ENCODE measurements at places on chromosomes 1 and 21.

DNA sequence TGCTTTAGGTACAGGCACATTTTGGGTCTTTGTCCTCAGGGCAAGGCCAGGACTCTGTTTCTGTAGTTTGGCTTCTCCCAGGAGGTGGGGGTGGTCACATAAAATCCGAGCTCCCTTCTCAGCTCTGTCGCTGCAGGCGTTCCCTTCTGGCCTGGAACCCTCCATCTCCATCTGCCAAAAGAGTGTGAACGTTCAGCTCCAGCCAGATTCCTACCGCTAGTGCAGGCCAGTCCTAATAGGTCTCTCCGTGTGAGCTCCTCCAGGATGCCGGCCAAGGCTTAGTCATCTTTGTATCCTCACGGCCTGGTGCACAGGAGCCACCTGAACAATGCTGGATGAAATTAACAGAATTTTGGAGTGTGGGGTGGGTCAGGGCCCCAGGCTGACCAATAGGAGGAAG, 19.9 kb upstream of the KCNA10 start:
- no peak for DNase-seq

GRCh38 chr1:113929750-113930498, 800 bp downstream of the HIPK1 start:
- no peak for DNase-seq

DNA sequence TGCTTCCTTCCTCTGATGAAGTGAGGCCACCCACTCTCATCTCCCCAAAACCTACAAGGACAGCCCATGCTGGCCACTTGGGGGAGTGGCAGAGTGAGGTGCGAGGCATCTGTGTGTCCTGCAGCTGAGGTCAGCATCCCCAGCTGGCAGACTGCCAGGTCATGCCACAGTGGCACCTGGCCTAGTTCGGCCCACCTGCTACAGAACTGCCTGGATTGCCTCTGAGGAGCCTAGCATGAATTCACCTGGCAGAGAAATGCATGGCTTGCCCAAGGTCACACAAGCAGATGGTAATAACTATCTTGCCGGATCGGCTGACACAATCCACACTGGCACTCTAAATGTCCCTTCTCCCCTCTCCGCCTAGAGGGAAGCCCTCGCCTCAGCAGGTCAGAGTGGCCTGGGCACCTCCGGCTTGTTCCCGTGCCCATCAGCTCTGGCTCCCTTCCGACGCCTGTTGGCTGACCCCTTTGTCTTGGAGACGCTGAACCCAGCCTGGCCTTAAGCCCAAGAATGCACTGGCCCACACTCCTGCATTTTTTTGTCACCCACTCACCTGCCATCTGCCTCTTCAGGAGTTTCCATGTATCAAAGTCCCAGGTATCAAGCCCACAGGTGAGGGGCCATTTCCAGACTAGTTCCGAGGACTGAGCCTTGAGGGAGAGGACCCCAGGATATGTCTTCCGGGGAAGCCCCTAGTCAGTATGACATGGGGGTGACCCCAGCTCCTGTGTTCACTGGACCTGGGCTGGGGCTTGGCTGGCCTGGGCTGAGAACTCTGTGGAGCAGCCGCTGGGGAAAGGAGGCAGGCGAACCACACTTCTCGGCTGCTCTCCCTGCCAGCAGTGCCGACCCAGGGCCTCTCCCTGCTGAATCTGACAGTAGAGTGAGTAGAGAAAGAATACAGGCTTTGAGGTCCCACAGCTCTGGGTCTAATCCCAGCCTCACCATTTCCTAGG, 21.7 kb downstream of the ECE1 start:
- DNase-seq = no peak

DNA sequence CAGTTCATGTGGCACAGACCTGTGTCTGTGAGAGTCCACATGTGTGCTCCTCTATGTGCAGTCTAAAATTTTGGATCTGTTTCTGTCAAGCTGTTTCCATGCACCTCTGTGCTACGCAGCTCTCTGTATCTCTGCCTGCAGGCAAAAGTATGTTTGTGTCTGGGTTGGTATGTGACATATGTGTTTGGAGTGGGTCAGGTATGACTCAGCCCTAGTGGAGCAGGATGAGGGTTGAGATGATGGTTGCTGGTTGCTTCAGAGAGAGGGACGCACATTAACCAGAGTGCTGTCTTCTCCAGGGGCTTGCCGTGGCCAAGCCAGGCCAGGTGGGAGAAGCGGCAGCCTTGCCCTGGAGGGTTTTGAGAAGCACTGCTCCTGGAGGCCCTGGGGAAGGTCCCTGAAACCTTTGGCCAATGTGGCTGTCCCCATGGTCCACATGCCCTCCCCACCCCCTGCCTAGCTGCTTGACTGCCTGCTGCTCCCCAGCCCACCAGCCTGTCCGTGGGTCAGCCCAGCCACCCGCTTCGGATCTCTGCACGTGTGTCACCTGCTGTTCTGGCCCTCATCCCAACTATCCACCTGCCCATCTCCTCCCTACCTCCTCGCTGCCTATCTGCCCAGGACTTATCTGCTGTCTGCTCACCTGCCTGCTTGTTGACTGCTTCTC, 4.1 kb upstream of the EVA1B start:
- DNase-seq = no peak

DNA sequence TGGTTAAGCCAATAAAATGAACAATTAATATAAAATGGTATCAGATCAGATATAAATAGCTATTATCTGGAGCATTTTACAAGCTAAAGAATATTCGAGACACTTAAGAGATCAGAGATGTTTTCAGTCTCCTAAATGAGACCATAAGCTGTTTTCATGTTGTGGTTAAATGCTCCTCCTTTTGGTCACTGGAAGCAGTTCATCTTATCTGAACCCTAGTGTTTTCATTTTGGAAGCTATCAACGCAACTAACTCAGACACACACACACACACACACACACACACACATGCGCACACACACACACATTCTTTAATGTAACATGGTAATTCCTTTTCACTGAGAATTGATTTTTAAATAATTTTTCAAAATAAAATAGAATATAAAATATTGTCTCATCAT, 10.0 kb upstream of the LRRC8C start:
- no peak for DNase-seq

DNA sequence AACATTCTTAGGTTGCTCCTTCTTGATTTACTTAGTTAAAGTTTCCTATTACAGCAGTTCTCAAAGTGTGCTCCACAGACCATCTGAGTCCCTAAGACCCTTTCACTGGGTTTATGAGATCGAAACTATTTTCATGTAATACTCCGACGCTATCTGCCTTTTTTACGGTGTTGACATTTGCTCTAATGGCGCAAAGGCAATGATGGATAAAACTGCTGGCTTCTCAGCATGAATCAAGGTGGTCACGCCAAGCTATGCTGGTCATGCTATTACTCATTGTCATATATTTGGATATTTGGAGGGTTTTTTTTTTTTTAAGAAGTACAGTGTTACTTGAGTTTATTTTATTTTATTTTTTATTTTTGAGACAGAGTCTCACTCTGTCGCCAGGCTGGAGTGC, 235.1 kb downstream of the KIF26B start:
- no peak for DNase-seq

DNA sequence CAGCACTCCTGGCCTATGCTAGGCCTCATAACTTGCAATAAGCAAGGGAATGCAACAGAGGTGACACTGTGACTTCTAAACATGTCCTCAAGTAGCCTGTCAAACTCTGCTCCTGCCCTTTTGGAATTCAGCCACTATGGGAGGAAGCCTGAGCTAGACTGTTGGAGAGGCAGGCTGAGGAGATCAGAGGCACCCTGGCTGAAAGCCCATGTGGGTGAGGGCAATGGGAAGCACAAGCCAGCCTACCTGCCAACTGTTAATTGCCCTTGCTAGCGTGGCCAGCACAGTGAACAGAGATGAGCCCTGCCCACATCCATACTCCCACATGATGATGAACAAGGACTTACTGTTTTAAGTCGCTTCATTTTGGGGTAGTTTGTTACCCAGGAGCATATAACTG, 17.7 kb downstream of the GNB1 start:
- no peak for DNase-seq

DNA sequence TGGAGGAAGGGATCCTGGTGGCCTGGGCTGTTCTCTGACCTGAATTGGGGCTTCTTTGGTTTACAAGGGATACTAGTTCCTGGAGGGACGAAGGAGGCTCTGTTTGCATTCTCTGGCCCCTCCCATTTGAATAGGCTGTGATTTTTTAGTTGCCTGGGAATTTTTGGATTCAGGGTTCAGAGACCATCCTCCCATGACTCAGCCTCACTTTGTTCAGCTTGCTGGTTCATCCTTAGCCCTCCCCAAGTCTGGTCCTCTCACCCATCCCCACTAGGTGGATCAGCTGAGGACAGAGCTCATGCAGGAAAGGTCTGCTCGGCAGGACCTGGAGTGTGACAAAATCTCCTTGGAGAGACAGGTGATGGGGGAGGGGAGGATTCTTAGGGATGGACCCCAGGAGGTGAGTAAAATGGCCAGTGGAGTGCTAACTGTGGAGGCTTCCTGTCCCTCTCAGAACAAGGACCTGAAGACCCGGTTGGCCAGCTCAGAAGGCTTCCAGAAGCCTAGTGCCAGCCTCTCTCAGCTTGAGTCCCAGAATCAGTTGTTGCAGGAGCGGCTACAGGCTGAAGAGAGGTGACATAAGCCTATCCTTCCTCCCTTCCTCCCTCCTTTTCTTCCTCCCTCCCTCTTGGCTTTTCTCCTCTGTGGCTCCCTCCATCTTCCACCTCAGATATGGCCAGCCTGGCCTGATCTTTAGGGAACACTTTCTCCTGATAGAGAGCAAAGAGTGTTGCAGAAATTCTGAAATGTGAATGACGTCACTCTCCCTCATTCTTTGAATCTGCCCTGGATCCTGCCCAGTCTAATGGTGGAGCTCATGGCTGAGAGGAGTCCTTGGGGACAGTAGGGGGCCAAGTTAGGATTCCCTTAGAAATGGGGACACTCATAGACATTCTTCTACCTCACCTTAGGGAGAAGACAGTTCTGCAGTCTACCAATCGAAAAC, 4.5 kb upstream of the TUFT1 start:
- DNase-seq = no peak

DNA sequence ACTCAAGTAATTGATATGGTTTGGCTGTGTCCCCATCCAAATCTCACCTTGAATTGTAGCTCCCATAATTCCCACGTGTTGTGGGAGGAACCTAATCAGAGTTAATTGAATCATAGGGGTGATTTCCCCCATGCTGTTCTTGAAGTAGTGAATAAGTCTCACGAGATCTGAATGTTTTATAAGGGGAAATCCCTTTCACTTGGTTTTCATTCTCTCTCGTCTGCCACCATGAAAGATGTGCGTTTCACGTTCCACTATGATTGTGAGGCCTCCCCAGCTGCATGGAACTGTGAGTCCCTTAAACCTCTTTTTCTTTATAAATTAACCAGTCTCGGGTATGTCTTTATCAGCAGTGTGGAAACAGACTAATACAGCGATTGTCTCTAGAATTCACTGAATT, 135.4 kb downstream of the BACH1 start:
- DNase-seq = no peak

GRCh38 chr21:37871121-37871862, 45.0 kb downstream of the KCNJ6 start:
- no peak for DNase-seq

- no peak for DNase-seq
Observed at GRCh38 chr21:21383126-21383525, 384.9 kb downstream of the NCAM2 start.

- DNase-seq = no peak
Observed at GRCh38 chr1:232300466-232300865, 329.5 kb downstream of the SIPA1L2 start.

GRCh38 chr1:149962736-149963135, 26.1 kb upstream of the MTMR11 start:
- DNase-seq = no peak

GRCh38 chr1:197671140-197671539, 104.1 kb downstream of the DENND1B start:
- DNase-seq = no peak

DNA sequence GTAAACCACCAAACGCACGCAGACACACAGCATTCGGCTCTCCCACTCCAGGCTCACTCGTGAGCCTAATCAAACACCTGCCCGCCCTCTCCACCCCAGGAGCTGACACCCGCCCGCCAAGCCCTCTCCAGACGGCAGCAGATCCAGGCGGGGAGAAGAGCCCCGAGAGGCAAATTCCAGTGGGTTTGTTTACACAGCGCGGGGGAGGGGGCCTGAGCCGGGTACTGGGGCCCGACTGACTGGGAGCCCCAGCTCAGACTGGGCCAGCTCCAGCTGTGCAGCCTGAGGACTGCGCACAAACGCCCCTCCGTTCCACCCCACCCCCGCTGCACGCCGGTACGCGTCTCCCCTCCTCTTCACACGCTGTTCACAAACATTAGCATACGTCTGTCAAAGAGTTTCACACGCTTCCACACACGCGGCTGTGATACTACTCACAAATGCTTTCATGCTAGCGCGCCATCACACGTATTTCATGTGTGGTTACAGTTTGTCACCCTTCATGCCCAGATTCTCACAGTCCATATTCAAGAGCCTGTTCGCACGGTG, 1.0 kb upstream of the EFNA1 start:
- no peak for DNase-seq

DNA sequence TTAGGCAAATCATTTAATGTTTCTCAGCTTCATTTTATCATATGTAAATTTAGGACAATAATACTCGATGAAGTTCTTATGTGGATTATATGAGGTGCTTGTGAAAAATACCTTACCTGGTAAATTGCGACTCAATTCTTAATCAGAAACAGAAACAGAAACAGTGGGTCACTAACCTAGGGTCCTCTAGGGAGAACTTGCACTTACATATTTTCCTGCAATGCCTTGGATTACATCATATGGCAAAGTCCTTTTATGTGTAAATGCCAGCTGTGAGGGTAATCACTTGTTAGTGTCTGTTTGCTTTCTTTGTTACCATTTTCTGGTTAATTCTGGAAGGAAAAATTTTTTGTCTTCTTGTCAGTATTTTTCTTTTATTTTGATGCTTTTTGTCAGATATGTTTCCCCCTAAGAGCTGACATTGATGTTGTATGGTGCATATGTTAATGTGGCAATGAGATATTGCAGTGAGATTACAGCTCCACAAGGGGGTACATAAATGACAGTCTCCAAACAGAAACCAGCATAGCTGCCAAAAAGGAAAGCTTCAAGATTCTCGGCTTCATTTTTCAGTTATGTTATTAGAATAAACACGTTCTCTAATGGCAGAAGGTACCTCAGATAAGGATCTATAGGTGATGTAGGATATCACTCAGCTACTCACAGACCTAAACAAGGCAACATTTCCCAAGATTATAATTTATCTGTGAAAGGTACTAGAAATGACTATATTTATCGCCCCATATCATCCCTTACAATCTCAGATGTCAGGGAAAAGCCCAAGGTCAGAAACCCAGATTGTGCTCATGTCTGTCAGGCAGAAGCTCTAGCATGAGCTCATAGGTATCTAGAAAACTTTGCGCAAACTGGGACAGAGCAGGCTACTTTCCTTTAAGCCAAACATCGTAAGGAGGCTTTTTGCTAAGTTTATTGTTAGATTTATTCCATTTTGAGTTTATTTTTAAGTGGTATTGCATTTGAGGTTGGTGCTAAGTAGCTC, 119.9 kb downstream of the FASLG start:
- DNase-seq = no peak

- DNase-seq = no peak
Observed at GRCh38 chr1:78184460-78185072, 138.8 kb downstream of the GIPC2 start.
